T-helper 2 cell treated with Interferon-gamma antibody and Interleukin-4, amounts not matched to agents 5 μg/mL and 100 μg/mL, for 36 hours (primary cell): ENCODE measurements at places on chromosomes 4 and X.

DNA sequence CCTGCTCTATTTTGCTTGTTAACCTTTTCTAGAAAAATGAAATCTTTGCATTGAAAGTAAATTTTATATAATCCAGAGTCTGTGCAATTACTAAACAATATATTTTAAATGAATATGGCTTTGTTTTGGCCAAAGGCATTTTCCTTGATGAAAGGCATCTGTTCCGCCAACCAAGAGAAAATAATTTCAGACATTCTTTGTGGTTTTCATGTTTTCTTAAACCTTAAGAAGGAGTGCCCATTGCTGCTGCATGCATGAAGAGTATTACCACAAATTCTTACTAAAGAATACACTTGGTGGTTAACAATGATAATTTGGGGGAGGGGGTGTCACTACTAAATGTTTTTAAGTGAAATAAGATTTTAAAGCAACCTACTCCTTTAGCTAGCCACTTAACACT, 2.7 kb upstream of the PDGFC start:
- no peak for DNase-seq

DNA sequence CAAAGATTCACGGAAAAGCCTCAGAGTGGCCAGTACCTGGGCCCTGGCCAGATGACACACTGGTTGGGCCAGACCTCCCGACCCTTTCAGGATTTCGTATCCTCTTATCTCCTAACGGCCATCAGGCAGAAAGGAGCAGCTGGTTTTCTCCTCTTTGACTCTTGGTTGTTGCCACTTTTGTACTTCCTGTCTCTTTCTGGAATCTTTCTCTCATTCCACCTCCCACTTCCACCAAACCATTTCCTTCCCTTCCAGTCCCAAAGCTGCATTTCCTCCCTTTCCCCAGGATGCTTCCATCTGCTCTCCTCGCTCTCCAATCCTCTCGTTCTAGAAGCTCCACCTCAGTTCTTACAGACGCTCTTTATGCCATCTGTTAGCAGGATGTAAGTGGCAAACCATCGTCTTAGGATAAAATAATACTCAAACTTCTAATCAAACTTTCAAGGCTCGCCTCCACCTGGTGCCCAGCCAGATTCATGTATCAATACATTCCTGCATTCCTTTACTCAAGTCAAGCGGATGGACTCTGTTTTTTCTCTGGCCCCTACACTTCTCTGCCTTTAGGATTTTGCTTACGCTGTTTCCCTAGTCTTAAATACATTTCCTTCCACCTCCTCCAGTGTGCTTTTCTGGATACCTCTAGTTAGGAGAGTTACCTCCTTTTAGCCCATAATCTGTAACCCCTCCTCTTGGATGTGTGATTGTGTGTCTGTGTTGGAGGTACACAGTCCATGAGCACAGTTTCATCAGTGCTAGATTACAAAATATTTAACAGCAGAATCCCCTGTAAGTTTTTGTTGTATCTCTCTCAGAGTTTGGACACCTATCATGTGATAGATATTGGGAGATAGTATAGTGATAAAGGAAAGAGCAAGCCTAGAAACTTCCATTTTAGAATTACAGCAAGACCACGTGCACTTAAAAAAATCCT, 70.4 kb downstream of the LDB2 start:
- DNase-seq: no peak

GRCh38 chr4:38949411-38950051, 81.9 kb downstream of the FAM114A1 start:
- DNase-seq: peak; percentile 40

DNA sequence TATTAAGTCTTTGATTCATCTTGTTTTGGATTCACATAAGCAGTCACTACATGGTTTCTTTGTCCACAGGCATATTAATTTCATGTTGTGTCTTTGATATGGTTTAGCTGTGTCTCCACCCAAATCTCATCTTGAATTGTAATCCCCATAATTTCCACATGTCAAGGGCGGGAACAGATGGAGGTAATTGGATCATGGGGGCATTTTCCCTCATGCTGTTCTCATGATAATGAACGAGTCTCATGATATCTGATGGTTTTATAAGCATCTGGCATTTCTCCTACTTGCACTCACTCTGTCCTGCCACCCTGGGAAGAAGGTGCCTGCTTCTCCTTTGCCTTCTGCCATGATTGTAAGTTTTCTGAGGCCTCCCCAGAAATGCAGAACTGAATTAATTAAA, 1811.2 kb upstream of the PCDH10 start:
- DNase-seq: no peak

- DNase-seq: no peak
Observed at GRCh38 chr4:161197912-161198311, 965.9 kb downstream of the FSTL5 start.

- no peak for DNase-seq
Observed at GRCh38 chr4:184802697-184803015, 23.1 kb downstream of the ACSL1 start.

DNA sequence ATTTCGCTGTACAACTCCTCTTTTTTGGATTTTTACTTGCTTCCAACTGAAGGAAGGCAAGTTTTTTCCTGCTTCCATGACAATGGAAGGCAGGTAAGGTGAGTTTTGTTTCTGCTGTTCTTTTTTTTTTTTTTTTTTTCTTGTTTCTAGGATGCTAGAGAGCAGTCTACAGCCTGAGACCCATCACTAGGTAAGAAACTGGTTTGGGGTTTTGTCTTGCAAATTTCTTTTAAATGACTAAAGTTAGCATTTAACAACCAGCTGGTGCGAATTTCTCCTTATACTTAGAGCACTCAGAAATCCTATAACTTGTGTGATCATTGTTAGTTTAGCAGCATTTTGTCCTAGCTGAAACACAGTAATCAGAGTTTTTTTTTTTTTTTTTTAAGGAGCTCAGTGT, 378.4 kb upstream of the CNKSR2 start:
- no peak for DNase-seq

GRCh38 chr4:153594210-153594609, 89.9 kb upstream of the TLR2 start:
- DNase-seq: no peak

DNA sequence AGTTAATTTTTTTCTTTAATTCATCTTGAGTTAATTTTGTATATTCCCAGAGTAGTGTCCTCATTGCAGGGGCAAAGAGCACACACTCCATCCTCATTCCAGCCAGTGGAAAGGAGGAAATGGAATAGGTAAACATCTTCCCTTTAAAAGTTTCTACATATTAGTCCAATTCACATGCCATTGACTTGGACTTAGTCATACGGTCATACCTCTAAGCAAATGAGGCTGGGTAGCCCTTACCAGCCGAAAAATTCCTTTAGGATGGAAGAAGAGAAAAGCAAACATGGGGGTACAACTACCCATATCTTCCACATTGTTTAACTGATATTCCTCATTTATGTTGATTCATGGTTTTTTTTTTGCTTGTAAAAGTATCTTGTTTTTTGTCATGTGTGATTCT, 37.4 kb upstream of the NDP start:
- no peak for DNase-seq

GRCh38 chr4:128378668-128379067, 91.1 kb upstream of the PGRMC2 start:
- DNase-seq: no peak

- no peak for DNase-seq
Observed at GRCh38 chrX:138128027-138128671, 562.2 kb downstream of the ZIC3 start.

DNA sequence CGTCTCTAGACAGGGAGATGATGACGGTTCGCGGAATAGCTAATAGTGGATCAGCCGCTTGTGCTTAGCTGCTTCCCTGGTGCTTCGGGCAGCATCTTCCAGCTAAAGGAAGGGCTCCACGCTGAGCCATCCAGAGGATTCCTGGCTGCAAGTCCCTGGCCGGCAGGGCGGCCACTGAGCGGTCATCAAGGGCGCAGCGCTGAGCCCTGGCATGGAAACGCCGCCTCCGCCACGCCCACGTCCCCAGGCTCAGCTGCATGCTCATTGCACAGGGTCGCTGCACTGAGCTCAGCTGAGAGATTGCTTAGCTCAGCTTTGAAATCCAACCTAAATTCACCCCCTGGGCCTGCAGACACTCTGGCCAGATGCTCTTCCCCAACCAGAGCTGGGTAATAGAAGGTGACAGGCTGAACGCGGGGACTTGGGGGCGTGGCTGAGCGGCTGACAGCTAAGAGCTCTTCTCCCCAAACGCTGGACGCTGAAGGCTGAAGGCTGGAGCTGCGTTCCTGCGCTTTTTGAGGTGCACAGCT, 118.2 kb upstream of the KIT start:
- peak; percentile 4 for DNase-seq

DNA sequence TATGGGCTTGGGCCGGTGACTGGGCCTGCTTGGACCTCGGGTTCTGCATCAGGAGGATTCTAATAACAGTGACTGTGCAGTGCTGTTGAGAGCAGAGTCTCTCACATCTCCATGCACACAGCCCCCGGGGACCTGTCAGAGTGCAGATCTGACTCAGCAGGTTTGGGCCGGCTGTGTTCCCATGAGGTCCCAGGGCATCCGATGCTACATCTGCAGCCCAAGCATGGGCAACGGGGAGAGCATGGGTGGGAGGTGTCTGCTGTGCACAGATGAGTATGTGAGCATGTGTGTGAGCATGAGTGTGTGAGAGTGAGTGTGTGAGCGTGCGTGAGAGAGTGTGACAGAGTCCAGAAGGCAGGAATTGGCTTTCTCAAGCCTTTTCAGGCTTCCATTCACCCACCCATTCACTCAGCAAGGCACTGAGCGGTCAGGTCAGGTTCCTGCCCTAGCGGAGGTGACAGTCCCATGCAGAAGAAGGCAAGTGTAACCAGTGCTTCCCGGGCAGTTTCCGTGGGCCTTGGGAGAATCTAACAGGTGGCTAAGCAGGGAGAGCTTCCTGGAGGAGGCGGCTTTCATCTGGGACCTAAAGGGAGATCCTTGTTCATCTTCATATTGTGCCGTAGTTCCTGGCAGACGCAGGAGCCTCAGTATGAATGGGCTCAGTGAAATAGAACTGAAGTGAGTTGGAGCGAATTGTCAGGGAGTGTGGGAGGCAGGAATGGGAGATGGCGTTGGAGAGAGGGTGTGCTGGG, 62.6 kb downstream of the SORCS2 start:
- no peak for DNase-seq

GRCh38 chr4:40255393-40256281, 58.8 kb downstream of the RHOH start:
- no peak for DNase-seq

DNA sequence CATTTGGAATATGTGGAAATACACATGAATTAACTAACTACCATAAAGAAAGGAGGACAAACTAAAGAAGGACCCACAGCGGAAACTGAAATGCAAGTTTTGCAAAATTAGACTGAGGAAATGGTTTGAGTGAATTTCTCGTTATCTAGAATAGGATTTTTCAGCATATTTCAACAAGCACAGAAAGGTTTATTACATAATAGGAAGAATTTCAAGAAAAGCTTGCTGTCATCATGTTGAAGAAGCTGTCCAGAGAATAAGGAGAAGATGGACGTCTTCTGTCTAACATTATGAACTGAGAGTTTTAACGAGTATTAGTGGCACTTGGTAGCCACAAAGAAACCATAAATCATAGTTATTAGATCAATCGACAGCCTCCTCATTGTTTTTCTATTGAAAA, 45.0 kb downstream of the TEC start:
- DNase-seq: no peak

DNA sequence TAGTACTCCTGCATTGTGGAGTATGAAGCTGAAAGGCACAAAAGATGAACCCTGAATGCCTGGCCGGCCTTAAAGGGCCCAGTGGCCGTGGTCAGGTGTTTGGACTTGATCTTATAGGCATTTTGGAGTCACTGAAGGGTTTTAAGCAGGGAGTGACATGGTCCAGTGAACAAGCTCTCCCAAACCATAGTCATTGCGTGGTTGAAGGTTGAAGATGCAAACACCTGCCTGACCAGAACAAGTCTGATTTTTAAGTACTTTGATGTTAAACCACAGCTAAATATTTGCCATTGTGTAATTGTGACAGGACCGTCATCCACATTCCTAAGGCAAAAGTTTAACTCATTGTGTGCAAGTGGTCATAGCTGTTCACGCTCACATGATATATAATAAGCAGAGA, 3.3 kb downstream of the STK32B start:
- no peak for DNase-seq

DNA sequence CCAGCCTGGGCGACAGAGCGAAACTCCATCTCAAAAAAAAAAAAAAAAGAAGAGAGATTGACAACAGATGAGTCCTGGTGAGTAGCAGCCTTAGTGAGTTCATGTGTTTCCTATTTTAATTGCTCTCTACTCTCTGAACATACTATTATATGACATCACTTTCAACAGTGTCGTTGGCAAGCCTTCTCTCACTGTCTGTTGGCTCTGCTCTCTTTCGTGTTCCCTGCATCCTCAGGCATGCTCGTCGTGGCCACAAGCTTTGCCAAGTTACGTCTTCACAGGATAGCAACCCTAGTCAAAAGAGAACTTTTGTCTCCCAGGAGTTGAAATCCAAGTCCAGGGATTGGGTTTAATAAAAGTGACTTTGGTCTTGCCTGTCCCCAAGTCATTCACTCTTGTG, 117.1 kb upstream of the EGFL6 start:
- no peak for DNase-seq

DNA sequence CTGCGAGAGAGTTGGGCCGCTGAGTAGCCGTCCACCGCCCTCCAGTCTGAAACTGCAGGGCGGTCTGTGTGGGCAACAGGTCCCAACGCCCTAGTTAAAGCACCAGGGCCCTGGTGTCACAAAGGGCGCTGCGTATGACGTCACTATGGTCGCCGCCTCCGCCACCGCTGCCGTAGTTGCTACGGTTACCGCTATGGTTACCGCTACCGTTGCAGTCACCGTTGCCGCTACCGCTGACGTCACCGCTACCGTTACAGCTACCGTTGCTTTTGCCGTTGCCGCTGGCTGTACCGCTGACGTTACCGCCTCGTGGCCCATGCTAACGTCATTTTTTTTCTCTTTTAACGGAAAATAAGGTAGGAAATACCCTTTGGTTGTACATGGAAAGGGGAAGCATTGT, at the start of gene PPP1R2C:
TSS of gene PPP1R2C (minus strand) at position 68 of the 400 bp plus-strand sequence. CDS start 84 bp downstream, outside the sequence.
- no peak for DNase-seq

DNA sequence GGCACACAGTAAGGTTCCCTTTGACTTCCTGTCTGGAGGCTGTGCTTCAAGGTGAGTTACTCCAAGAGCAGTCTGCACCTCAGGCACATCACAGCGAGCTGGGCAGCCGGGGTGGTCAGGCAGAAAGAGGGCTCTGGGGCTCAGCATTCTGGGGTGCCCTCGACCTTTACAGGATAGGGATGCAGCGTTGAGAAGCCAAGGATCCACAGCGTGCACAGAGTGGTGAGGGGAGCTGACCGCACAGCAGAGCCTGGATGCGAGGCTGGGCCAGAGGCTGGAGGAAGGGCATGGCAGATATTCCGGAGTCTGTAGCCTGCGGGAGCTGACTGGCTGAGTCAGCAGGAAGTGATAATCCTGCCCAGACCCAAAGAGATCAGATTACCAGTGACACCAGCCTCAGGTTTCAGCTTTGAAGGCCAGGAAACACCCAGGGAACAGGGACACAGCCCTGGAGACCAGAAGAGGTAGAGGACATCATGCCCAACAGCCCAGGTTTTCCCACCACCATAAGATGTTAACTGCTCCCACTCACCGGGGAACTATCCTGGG, 38.4 kb upstream of the PDLIM3 start:
- DNase-seq: no peak

GRCh38 chr4:152530600-152530999, 5.3 kb downstream of the FBXW7 start:
- no peak for DNase-seq
